Kidney (tissue), 22 donors: ENCODE measurements at places on chromosomes 4 and X.
A peak's percentile ranks its signal among the peaks of the same experiment; 100 is the strongest.

GRCh38 chr4:83574247-83574646 lies 38.3 kb downstream of the GPAT3 start:
- peak; percentile 65 for DNase-seq

GRCh38 chrX:140664939-140665338 lies 44.6 kb upstream of the LINC00632 start:
- DNase-seq = no peak

DNA sequence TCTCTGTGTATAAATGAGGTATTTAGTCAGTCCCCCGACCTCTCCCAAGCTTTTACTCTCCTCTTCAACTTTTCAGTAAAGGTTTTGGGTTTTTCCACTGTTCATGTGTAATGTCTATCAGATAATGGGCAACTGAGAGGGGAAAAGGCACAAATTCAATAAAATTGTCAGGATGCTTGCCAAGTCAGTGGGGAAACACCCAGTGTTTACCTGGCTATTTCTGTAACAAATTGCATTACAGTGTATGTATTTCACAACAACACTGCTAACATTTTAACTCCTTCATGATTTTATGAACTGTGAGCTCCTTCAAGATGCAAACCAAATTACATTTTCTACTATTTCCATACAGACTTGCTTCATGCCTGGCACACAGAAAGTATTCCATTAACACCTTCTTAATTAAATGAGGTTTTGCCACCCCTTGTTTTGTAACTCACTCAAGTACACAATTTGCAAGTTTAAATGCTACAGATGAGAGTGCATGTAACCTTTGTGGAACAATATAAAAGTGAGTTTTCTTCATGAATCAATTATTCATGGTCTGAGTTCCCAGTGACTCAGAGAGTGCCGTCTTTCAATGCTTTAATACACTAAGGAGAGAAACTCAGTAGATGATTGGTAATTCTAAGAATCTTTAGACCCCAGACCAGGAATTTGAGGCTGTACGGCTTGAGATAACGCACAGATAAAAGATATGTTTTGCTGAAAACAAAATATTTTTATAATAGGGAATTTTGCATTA lies 149.8 kb upstream of the TLL1 start:
- DNase-seq = no peak

- DNase-seq = peak; percentile 7
Observed at GRCh38 chrX:111086591-111087006, 9.4 kb upstream of the PAK3 start.

GRCh38 chrX:113009029-113009428 lies 168.4 kb upstream of the AMOT start:
- DNase-seq = no peak

- DNase-seq = no peak
Observed at GRCh38 chrX:46294234-46294633, 251.0 kb downstream of the ZNF674 start.
